Left kidney (tissue), 8 donors: ENCODE measurements at places on chromosomes 1 and 21. TPM values are rescaled to one million over a fixed set of nuclear protein-coding genes. Genes with fewer than 3 reads are reported as not detected.
A peak's percentile ranks its signal among the peaks of the same experiment; 100 is the strongest.

- DNase-seq = no peak
These were observed 19.0 kb downstream of the MRPS6 start for GRCh38 chr21:34092262-34092921.

The KANK4 gene
- 23.4 TPM for polyA plus RNA-seq

DNA sequence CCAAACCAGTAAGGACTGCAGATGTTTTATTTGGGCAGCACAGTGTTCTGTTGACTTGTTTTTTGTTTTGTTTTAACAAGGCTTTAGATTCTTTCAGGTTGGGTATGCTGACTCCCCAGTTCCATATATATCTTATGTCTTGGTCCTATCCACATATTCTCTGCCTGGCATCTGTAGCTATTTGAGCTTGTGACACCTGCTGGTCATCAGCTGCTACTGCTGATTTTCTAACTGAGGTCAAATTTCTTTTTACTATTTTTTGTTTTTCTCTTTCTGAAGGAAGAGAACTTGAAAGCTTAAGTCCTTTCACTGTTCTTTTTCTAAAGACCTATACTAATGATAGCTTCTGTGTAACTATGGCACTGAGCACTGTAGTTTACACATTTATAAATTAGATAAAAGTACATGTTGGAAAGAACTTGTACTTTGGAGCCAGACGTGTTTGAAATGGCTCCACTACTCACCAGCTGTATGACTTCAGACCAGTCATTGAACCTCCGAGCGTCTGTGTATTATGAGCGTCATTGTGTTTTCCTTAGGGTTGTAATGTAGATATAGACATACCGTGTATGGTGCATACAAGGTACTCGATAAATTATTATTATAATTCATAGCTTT, 109.4 kb downstream of the NRDC start:
- DNase-seq = peak; percentile 57

The LY9 gene
- polyA plus RNA-seq = 0.32 TPM

DNA sequence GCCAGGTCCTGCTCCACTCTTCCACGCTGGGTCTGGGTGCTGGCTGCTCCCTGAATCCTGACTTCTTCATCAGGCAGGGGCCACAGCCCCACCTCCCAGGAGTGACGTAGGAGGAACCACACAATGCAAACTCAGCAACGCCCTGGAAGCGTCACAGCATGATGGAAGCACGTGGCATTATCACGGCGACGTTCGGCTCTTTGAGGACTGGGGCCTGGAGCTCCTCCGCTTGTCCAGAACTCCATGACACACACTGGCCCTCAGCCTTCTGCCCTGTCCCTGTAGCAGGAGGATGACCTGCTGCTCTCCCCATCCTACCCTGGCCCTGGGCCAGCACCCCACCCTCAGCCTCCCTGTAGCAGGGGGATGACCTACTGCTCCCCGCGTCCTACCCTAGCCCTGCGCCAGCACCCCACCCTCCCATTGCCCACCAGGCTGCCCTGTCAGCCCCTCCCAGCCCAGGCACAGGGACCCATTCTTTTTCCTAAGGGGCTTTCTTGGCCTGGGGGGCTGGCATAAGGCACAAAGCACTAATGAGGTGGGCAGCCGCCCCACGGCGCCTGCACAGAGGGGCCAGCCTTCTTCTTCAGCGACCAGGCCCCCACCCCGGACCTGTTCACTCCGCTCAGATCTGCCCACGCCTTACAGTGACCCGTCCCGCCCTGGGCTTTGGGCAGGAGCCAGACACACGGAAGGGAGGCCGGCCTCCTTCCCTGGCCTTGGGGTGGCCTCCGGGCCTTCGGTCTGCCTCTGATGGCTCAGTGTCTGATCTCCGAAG, 65.7 kb downstream of the DHRS3 start:
- DNase-seq = no peak

- no peak for DNase-seq
These were observed 39.0 kb downstream of the LPAR3 start for GRCh38 chr1:84853741-84854721.

The SUSD4 gene
- 19.2 TPM for polyA plus RNA-seq

DNA sequence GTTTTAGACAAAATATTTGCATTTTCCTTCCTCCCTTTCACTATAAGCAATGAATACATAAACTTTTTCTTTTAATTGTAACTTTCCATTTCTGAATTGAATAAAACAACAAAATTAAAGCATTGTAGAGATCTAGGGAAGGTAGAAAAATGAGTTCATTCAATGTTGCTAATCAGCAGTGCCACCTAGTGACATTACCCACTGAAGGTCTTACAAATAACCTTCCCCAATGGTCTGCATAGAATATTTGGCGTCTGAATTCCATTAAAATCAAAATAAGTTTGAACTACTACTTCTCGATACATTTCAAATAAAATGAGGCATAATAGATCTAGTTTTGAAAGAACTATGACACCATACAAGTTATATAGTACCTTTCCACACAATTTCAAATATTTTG, 19.6 kb downstream of the FH start:
- DNase-seq = peak; percentile 46

- no peak for DNase-seq
These were observed 997 bp downstream of the ZNF362 start for GRCh38 chr1:33257207-33257771.

The NMNAT2 gene
- 4.2 TPM for polyA plus RNA-seq

- no peak for DNase-seq
These were observed 41.4 kb upstream of the CCDC190 start for GRCh38 chr1:162902416-162902815.

DNA sequence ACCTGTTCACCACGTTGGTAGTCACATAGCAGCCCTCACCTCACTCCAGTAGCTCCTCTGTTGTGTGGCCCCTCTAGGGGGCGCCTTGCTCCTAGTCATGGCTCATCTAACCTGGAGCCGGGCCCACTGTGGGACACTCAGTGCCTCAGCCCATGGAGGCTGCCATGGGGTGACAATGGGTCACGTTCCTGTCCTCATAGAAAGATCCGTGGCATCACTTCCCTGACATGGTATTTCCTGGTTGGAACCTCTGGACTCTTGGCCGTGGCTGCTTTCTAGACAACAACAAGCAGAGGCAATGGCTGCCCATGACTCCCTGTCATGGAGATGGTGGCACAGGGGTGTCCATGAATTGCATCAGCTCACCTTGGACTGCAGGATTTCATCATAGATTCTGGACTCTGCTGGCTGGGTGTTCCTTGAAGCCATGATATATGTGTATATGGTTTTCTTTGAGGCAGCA, 27.5 kb upstream of the SLAMF6 start:
- no peak for DNase-seq

DNA sequence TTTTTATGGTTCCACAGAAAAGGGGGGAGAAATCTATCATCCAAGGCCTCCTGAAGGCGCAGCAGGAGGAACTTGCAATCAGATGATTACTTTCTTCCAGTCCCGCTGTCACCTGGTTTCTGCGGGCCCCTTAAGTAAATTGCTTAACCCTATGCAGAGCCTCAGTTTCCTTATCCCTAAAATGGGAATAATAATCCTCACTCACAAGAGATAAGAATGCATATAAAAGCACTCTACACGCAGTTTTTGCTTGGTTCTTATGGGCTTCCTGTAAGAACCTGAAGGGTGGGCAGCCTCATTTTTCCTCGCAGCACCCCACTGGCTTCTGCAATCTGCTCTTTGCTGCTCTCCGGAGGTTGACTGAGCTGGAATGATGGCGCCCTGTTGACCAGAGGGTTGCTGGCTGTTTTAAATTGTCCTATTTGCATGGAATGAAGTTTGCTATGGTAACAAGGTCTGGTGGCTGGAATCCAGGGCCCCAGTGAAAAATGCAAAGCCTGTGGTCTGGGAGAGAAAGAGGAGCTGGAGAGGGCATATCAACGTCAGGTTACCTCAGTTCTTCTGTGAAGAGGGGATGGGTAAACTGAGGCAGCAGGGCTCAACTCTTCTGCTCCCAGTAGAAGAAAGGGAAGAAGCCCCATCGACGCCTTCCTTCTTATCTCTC, 1.0 kb upstream of the KAZN start:
- no peak for DNase-seq

DNA sequence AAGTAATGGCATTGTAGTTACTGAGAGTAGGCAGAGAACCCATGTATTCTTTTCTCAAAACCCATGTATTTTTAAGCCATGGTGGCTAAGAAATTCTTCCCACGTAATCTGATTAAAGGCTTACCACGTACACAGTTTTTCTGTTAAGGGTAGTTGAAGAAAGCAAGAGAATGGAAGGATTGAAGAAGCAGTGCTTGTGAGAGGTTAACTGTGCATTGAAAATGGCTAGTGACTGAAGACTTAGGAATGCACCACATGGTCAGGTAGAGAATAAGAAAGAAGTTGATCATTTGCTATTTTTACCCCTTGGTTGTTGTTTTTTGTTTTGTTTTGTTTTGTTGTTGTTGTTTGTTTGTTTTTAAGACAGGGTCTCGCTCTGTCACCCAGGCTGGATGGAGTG, 178.9 kb upstream of the SNX7 start:
- no peak for DNase-seq

DNA sequence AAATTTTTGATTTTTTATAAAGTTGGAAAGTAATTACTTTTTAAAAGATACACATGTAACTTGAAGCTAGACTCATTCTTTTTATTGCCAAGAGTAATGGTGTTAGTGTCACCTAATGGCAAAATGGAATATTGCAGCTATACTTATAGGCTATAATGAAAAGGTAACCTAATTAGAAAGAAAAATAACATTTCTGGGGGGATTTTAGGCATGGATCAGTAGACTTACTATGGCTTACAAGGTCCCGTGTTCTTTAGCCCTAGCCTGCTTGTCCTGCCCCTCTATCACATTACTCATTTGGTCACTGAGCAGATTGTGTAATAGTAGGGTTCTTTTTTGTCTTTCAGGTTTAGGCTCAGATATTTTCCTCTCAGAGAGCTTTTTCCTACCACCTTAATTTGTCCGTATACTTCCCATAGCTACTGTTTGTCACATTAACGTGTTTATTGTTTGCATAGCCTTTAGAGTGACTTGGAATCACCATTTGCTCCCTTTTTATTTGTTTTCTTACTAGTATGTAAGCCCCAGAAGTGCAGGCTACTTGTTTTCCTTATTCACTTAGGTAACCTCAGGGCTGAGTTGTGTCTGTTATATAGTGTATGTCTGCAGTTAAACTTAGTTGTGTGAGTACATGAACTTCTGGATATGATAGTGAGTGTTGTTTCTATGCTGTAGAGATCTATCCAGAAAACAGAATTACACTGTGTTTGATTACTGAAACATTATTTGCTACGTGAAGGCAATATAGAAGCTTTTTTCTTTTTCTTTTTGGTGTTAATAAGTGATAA, 58.7 kb downstream of the RABGAP1L start:
- DNase-seq = peak; percentile 30

GRCh38 chr1:85453640-85454194, 11.2 kb downstream of the DDAH1 start:
- DNase-seq = no peak

DNA sequence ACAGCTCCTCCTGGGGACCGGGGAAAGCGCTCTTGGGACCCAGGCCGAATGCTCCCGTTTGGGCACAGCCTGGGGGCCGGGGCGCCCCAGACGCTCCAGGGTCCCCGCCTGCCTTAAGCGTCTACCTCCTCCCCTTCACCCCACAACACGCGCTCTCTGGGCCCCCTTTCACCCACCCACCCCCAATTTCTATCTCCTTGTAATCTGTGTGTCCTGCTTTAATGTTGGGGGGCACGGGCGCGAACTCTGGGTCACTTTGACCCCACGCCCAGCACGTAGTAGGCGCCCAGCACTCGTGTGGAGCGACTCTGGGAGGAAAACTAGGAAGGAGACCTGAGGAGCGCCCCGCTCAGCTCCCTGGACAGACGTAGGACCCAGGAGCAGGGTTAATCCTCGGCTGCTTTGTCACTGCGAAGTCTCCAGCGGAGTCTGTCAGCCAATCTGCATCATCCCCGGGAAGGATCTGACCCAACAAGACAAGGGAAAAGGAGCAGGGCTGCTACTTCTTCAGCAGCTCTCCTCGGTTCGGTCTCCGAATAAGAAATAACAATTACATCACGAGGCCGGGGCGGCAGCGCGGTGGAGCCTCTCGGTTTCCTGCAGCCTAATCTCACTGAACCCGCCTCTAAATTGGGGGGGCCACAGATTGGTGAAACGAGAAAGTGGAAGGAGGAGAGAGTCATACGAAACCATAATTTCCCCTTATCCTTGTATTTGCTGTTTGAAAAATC, 757 bp upstream of the NRIP1 start:
- peak; percentile 77 for DNase-seq

DNA sequence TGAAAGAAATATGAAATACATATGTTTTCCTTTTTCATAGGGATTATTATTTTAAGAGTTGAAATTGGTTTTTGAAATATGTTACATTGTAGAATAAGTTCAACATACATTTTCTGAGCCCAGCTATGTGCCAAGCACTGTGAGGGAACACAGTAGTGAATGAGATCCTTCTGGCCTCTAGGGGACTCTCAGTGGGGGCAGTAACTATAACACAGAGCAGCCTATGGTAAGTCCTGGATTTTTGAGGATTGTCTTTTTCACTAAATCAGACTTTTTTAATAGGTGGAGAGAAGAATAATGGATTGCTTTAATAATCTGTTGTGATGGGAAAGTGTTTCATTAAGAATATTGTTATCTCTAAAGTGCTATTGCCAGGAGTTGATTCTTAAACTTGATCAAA, 2.4 kb downstream of the DNAJC6 start:
- no peak for DNase-seq

DNA sequence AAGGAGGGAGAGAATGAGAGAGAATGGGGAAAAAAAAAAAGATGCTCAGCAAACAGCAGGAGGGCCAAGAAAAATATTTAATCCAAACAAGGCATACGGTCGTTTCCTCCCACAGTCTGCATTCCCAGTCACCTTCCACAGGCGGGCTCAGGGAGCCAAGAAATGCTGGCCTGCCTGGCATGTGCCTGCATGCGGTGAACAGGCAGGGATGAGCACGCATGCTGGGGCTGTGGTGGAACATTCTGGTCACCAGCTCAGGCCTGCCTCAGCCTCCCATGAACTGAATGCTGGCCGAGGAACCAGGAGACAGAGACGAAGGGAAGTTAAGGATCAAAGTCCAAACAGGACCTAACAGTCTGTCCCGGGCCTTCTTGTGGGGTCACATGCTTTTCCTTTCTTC, 335.3 kb downstream of the ASTN1 start:
- no peak for DNase-seq

- peak; percentile 32 for DNase-seq
These were observed 120.3 kb downstream of the PPIAL4G start for GRCh38 chr1:148362626-148363438.

- DNase-seq = no peak
These were observed 43.1 kb upstream of the TNFSF18 start for GRCh38 chr1:173093691-173094445.
